Stimulated activated CD8-positive, alpha-beta memory T cell treated with anti-CD3 and anti-CD28 coated beads, Interleukin-12 subunit alpha, Interleukin-12 subunit beta, amount 100 ng/mL, for 4 hours (primary cell): ENCODE measurements at places on chromosomes 12 and 14.

DNA sequence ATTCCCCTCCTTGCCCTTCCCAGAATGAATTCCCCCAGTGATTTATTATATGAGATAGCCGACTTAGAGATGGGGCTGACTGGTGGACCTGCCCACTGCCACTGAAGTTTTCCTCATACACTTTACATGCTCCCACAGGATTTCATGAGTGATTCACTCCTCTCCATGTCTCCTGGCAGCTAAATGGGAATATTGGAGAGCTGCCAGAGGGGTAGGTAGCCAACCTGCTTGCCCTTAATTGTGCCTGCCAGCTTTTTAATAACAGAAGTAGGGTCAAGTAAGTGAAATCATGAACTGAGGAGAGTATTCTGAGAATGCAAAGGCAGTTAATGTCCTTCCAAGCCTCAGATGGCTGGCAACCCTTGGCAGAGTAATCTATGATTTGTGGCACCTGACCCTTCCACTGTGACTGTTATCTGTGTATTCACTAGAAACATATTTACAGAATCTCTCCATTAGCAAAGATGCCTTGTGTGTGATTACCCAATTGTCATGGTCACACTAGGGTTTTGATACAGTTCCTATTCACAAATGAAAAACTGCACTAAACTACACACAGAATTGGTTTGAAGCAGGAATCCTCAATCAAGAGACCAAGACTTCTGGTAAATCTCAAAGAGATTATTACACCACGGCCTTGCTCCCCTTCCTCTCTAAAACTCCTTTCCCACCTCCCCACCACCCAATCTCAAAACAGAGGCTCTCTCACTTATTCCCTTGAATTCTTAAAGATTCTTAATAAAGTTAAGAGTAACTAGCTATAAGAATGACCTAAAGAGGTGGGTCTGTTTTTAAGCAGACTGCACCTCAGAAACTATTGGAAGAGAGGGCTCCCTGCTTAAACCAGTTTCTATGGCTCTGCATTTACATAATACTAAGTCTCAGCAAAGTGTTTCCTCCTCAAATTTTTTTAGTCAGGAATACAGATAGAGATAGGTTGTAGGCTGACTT is 17.2 kb downstream of the NKX2-1 start:
- DNase-seq: no peak

DNA sequence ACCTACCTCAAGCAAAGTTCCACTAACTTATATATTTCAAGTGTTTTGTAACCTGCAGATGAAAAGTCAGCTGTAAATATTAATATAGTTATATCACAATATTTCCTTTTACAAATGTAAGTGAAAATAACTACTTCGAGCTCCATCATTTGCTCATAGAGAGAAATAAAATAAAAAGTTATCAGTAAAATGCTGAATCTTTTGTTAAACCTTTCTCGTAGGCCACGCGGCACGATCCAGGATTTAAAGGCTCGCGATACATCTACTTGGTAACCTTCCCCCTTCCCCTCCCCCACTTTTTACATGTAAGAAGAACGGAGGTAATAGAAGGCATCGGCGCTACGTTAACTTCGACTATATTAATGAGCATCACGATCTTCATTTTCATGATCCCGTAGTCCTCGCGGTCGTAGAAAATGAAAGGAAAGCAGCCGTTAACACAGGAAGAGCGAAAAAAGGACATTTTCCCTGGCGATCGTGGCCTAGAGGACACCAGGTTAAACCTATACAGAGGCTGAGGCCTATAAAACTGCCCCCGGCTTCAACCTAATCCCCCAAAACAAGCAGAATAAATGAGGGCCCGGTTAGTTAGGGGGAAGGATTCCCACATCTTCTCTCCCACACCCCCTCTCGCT is 508 bp downstream of the HNRNPC start:
- DNase-seq: no peak

GRCh38 chr12:10392394-10392930 is 2.6 kb upstream of the KLRK1 start:
- no peak for DNase-seq

DNA sequence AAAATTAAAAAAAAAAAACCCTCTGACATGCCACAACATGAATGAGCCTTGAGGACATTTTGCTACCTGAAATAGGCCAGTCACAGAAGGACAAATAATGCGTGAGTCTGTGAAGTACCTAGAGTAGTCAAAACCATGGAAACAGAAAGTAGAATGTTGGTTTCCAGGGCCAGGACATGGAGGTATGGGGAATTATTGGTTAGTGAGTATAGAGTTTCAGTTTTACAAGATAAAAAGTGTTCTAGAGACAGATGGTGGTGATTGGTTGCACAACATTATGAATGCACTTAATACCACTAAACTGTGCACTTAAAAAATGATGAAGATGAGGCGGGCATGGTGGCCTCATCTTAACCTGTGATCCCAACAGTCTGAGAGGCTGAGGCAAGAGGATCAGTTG is 47.6 kb upstream of the ZFP36L1 start:
- no peak for DNase-seq

- no peak for DNase-seq
These were observed 145.6 kb upstream of the NCOR2 start for GRCh38 chr12:124713041-124713435.

GRCh38 chr14:39739796-39740195 is 307.6 kb upstream of the FBXO33 start:
- DNase-seq: no peak

GRCh38 chr14:70013271-70013873 is 134.2 kb downstream of the SMOC1 start:
- no peak for DNase-seq

GRCh38 chr12:53798575-53798974 is 46.8 kb upstream of the CISTR start:
- DNase-seq: no peak

GRCh38 chr12:88580051-88580871 is at the start of gene KITLG:
Gene KITLG, minus strand, starts transcription at chr12:88580471. Its CDS starts 193 bp downstream, at chr12:88580278.
- DNase-seq: no peak

- DNase-seq: no peak
These were observed 5.0 kb upstream of the TINF2 start for GRCh38 chr14:24247422-24247821.

- no peak for DNase-seq
These were observed 485 bp upstream of the PNMA1 start for GRCh38 chr14:73714656-73715081.

GRCh38 chr12:78878866-78879265 is 14.3 kb downstream of the SYT1 start:
- no peak for DNase-seq

DNA sequence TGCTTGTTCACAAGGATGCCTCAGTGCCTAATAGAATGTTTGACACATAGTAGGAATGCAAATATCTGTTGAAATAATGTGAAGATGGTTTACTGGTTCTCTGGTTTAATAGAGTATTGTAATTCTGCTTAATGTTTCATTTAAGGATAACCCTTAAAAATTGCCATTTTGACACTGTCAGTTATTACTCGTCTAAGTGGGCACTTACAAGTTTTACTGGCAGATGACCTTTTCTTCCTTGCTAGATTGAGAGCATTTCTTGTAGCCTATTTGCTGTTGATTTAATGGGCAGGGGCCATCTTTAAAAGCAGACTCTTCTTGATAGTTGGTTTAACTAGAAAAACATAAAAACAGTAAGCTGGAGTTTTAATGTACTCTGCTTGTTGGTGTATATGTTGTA is 1.9 kb downstream of the TMEM263 start:
- no peak for DNase-seq

GRCh38 chr12:6772726-6773589 is 638 bp downstream of the LAG3 start:
- no peak for DNase-seq

DNA sequence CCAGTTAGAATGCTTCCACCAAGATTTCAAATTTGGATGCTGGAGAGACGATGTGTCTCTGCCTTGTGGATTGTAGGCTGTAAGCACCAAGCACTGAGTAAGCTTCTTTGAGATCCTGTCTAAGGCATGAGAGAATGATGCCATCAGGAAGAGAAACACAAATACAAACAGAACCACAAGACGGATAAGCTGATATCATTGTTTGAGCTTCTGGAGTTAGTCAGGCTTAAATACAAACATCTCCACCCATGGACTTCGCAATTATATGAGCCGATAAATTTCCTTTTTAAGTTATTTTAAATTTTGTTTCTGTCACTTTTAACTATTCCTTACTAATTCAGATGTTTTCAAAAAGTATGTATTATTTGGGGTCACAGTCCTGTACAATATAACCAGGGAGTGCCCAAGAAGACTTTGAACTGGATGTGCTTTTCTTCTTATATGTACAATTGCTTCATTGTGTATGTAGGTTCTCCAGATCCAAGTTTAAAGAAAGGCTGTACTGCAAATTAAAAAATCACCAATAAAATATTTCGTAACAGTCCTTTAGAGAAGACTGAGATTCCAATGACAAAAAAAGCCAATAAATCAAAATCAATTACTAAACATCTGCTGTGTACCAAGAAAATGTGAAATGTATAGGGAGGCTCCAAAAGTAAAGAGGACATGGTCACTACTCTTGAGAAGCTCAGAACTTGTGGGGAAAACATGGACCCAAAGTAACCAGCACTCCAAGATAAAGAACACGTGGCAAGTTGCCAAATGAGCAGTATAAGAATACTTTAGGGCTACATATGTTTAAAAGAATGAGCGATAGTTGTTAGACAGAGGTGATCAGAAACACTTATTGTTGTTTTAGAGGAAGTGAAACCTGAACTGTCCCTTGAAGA is 274.1 kb downstream of the ADAMTS20 start:
- DNase-seq: no peak

- no peak for DNase-seq
These were observed 338.6 kb downstream of the AACS start for GRCh38 chr12:125403843-125404242.

DNA sequence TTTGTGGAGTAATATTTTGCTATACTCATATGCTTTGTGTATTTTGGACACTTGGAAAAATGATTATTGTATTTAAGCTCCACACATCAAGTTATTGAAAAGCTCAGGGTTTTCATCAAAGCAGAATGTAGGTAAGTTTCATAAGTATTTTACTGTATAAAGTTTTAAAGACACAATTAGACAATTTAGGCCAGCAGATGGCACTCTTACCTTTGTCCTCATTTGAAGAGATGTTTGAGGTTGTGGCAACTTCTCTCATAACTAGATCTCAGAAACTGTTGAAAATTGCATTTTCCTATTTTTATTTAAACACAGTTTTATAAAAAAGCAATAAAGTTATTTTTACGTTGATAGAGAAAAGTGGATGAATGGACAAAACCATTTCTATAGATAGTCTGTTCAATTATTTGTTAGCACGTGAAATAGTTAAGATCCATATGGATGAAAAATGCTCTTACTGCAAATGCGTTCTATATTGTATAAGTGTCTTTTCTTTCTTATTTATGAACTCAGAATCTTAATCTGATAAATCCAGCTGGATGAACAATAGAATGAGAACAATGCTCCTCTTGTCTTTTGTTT is 300.0 kb downstream of the AEBP2 start:
- no peak for DNase-seq

GRCh38 chr14:57008534-57008933 is 198.3 kb upstream of the OTX2 start:
- DNase-seq: no peak

- DNase-seq: no peak
These were observed 32.3 kb upstream of the INF2 start for GRCh38 chr14:104657101-104657524.

GRCh38 chr12:97229004-97229403 is 233.6 kb upstream of the RMST start:
- DNase-seq: no peak

GRCh38 chr12:267581-268482 is 5.2 kb upstream of the SLC6A13 start:
- DNase-seq: no peak

DNA sequence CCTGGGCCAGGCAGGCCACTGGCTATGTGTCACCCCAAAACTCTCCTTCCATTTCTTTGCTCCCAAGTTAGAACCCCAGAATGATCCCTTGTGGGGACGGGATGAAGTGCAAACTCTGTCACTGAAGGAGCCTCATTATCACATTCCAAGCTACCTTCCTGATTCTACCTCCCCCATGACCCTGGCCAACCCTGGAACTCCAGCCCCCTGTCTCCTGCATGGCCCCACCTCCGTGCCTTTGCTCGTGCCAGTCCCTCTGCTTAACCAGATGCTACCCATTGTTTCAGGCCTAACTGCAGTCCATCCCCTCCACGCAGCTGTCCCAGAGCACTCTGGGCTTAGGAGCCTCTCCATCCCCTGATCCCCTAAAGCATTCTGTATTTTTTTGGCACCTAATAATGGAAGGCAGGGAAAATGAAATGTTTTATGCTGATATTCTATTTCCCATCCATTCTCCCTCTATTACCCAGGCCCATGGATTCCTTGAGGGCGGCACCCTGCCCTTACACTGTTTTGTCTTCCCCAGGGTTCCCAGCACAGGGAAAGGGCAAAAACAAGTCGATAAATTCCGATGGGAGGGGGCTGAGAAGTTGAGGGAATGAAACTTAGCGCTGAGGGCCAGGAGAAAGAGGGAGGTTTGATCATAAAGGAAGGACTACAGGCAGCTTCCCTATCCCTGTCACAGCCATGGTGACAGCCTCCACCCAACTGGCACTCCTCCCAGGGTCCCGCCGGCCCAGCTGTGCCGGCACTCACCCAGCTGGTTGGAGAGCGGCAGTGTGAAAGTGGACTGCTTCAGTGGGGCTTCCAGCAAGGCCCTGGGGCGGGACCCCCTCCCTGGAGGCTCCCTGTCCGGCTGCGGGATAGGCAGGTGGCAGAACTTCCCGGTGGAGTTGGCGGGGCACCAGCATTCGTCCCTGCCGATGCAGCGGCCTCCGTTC is 58.1 kb downstream of the ISCA2 start:
- no peak for DNase-seq

DNA sequence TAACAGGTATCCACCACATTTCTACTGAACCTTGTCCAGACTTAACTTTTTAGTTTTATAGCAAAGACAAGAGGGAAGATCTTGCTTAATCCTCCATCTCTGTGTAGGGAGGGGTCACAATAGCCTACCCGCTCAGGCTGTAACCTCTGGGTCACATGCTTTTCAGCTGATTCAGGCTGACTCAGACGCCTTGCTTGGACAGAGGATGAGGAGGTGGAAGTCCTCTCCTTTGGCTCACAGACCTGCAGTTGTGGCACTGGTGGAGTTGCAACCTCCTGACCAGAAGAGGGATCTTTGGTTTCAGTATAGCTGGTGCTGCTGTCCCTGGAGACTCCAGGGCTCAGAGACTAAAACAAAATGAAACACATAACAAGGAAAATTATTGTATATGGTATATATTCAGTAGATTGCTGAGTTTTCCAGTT is 16.2 kb downstream of the ACIN1 start:
- no peak for DNase-seq

DNA sequence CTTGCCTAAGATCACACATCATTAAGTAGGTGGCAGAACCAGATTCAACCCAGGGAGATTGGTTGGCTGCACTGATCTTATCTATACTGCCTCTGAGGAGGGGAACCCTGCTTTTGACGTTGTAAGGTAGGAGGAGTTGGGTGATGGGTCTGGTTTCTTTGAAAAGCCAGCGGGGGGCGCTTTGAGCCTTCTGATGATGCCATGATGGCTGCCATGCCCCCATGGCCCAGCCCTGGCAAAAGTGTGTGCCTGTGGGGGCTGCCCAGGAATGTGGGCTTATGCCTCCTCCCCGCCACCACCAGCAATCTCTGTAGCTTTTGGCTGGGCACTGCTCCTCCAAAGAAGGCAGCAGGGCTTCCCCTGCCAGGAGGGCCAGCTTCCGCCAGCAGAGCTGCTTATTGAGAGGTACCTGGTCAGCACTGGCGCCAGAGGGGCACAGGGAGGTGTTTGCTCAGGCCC is 224.3 kb downstream of the SLC41A2 start:
- no peak for DNase-seq
